ENCODE measurements at places on chromosomes 7 and 10.

DNA sequence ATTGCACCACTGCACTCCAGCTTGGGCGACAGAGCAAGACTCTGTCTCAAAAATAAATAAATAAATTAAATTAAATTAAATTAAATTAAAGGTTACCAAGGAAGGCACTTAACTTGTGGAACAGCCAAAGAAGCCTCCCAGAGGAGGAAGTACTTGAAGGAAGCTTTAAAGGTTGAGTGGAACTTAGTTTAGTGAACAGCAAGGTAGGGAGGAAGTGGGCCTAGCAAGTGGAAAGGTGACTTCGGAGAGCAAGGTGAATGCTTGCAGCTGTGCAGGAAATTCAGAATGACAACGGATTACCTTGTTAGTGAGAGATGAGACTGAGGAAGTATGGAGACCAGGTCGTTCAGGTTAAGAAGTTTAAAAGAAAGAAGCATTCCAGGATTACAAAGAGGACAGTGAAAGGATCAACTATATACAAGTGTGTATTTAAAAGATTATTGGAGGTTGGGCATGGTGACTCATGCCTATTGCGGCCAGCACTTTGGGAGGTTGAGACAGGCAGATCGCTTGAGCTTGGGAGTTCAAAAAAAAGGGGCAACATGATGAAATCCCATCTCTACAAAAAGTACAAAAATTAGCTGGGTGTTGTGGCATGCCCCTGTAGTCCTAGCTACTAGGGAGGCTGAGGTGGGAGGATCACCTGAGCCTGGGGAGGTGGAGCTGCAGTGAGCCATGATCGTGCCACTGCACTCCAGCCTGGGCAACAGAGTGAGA, 12.8 kb upstream of the RPEL1 start:
- DNase-seq: no peak

DNA sequence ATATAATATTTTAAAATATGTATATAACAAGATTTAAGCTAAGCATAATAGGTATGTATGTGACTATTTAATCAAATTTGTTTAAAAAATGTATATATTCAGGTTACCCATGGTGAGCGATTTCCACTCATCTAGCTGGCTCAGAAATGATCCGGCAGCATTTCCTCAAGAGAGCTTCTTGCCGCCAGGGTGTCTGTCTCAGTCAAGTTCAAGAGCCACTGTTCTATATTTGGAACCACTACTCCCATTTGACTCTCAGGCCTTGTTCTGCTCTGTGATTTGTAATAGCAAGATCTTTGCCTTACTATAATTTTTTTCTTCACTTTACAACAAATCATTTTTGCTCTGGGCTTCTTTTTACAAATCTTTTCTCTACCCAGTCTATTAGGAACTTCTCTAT, 48.7 kb upstream of the CNTNAP2 start:
- no peak for DNase-seq

GRCh38 chr7:1732072-1732471, 62.0 kb downstream of the ELFN1 start:
- no peak for DNase-seq

DNA sequence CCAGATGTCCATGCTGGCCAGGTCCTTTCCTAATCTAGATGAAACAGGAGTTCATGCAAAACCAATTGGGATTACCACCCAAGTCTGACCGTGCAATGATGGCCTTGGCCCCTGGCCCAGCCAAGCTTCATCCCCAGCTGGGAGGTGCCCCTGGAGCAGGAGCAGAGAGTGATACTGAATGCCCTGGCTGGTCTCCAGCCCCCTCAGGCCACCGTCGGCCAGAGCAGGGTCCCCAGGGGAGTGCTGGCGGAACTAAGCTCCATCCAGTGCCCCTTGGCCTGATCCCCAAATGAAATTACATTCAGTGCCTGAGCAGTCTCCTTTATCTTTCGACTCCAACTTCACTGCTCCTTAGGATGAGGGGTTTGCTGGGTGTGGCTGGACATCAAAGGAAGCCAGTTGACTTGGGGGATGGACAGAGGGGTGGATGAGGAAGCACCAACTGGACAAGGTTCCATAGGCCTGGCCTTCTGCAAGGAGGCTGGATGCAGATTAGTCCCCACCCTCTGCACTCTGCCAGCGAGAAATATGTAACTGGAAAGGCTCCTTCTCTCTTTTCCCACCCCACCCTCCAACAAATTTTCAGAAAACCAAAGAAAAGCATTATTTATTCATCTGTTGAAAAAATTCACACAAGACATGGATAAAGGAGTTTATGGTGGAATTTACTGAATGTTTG, 275.5 kb downstream of the PLXNA4 start:
- no peak for DNase-seq

GRCh38 chr7:150979713-150980390, 1.7 kb upstream of the KCNH2 start:
- DNase-seq: no peak

- DNase-seq: no peak
Observed at GRCh38 chr10:59057345-59057744, 119.1 kb upstream of the PHYHIPL start.

GRCh38 chr7:75637854-75638593, 100.7 kb downstream of the HIP1 start:
- DNase-seq: no peak

GRCh38 chr10:68489919-68490318, 18.1 kb upstream of the DNA2 start:
- DNase-seq: no peak

DNA sequence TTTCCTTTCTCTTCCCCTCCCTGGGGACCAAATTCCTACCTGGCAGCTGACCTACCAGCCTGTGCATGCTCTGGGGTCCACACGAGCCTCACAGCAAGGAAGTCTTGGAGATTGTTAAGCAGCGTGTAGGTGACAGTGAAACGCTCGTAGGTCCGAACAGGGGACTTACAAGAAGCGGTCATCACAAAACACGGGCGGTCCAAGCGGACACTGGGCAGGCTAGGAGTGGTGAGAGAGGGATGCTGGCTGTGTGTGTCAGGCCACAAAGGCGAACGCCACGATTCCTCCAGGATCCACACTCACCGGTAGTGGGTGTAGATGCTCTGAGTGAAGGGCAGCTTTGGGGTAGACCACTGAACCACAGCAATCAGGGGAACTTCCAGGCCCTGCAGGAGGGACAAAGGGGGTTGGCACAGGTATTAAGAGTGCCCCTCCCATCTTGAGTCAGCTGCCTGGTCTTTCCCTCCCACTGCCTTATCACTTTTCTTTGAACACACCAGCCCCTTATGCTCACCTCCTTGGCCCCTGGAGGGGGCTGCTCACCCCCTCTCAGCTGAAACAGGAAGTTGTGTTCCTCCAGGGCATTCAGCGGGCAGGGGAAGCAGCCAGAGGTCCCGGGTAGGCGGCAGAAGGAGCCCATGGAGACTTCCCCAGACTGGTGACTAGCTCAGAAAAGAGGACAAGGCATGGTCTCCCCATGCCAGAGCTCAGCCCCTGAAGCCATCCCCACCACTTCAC, 2.0 kb downstream of the TRAPPC14 start:
- no peak for DNase-seq

- no peak for DNase-seq
Observed at GRCh38 chr10:53029449-53029848, 256.9 kb upstream of the MBL2 start.

GRCh38 chr10:119441151-119441821, 101.2 kb downstream of the RGS10 start:
- DNase-seq: peak; percentile 84

- no peak for DNase-seq
Observed at GRCh38 chr10:110218632-110219031, 11.2 kb downstream of the MXI1 start.

DNA sequence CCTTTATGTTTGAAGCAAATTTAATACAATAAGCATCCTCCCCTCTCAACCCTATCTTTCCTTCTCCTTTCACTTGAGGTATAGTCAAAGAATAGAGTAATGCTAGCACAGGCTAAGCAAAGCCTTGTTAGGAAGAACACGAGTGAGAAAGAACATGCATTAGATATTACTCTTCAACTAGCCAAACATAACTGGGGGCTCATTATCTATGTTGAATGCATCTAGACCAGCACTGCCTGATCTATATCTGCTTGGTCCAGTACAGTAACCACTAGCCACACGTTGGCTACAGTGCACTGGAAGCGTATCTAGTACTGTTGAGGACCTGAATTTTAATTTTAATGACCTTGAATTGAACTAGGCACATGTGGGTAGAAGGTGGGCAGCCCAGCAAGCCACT, 21.0 kb downstream of the SFMBT2 start:
- no peak for DNase-seq
